Stimulated activated naive B cell treated with anti-CD40 and anti-IgM and Interleukin-4, amounts not matched to agents 10 μg/mL and 1 μg/mL and 100 μg/mL, for 72 hours (primary cell): ENCODE measurements at places on chromosomes 2 and 18.

DNA sequence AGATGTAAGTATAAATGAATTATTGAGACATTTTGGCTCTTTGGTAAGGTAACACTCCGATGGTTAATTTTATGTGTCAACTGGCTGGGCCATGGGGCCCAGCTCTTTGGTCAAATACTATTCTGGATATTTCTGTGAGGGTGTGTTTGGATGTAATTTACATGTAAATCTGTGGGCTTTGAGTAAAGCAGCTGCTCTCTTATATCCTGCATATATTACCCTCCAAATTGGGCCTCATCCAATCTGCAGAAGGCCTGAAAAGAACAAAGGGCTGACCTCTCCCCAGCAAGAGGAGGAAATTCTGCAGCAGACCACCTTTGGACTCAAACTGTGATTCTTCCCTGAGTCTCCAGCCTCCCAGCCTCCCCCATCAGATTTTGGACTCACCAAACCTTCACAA is 464.1 kb downstream of the PLCL1 start:
- no peak for DNase-seq

- no peak for DNase-seq
Observed at GRCh38 chr2:25030702-25031101, 11.2 kb upstream of the EFR3B start.

GRCh38 chr2:33392366-33392765 is 84.1 kb upstream of the RASGRP3 start:
- DNase-seq = no peak

- no peak for DNase-seq
Observed at GRCh38 chr2:199279146-199279545, 178.6 kb downstream of the SATB2 start.

- DNase-seq = no peak
Observed at GRCh38 chr2:189175869-189176433, 3.6 kb downstream of the COL5A2 start.

DNA sequence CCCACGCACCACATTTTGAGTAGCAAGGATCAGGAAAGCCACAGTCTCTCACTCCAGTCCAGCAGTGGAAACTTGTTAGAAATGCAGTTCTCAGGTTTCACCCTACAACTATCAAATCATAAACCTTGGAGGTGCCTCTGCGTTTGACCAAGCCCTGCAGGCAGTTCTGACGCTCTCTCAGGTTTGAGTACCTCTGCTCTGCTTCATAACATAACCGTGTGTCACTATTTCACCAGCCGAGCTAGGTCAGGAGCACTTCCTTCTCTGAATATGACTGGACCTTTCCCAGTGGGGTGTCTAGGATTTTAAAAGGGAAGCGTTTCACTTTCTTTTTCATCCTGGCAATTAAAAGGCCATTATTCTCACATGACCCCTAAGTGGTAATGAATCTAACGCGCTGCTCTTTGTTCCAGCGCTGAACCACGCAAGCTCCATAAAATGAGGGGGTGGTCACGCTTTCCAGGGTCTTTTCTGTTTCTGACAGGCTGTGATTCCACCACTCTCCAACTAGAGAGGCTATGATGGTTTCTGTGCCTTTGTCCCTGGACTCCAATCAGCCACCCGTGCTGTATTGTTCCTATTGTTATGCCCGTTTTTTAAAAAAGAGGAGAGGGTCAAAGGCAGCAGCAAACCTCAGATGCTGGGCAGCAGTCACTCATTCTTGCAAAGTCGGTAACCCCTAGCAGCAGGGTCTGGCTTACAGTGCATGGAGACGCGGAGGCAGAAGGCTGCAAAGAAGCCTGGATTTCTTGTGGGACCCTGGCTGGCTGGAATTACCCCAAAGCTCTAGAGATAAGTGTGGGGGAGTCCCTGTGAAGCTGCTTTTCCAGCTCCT is 75.2 kb upstream of the CTNNA2 start:
- DNase-seq = no peak

DNA sequence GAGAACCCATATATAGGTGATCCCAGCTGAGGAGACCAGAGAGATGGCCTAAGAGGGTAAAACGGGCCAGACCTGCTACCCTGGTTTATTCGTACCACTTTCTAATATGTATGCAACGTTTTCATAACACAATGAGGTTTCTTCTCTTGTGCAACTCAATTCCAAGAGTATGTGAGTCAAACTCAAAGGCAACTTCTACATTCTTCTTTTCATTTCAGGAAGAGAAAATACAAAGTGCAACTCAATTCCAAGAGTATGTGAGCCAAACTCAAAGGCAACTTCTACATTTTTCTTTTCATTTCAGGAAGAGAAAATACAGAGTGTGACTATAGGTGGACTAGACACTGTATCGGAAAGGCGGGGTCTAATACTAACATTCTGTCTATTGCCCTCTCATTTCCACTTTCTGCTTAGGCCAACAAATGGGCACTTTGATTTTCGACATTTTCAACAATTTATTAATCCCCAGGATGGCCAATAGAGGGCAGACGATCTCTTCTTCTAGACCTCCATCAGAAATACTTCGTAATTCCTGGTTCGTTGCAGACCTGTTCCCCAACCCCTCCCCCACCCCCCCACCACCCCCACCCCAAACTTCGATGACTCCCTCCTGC is 3.7 kb upstream of the CRIM1 start:
- no peak for DNase-seq

GRCh38 chr18:51862051-51862715 is 477.8 kb upstream of the DCC start:
- no peak for DNase-seq

DNA sequence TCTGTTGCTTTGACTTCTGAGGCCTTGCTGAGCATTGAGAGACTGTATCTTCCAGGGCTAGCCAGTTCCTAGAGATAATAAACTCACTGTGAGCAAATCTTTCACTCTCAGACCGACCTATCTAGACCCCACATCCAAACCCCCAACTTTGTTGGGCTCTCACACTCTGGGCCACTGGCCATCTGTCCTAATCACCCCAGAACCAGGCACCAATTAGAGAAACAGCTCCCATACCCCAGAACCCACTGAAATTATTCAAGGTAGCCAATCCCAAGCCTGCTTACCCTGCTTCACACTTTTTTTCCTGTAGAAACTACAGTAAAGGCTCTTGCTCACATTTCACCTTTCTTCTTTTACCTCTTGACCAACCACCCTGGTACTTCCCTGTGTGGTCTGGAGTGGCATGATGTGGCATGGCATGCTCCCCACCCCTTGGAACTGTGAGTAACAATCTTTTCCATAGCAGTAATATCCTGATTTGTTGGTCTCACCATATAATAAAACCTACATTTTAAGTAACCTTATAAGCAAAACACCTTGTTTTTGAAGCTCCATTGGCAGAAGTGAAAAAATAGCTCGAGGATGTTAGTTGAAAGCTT is 55.2 kb downstream of the ANKRD12 start:
- DNase-seq = no peak
